Type B pancreatic cell (in vitro differentiated cells): ENCODE measurements at places on chromosomes 13 and 19.

- H3K27ac ChIP-seq: no peak overlapping the region
- no peak for DNase-seq
- no peaks in the 10 kb centered on the region for H3K27me3 ChIP-seq
- peaks cover 3% of the 10 kb centered on the region for H3K4me1 ChIP-seq
- no peak overlapping the region for H3K4me3 ChIP-seq
- H3K36me3 ChIP-seq: no peaks in the 10 kb centered on the region
These were observed 499.4 kb upstream of the ARGLU1 start for GRCh38 chr13:107067381-107067780.

DNA sequence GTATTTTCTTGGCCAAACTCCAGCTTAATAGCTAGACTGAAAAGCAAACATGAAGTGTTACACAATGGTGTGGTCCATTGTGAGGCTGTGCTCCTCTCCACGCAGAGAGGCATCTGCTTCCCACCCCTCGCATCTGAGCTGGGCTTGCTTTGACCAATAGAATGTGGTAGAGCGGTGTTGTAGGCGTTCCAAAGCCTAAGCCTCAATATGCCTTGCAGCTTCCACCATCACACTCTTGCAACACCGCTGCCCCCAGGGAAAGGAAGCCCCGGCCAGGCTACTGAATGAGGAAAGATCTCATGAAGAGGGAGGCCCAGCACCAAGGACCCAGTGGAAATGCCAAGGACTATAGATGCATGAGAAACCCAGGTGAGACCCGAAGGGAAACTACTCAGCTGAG is 9.4 kb downstream of the FLT1 start:
- no peaks in the 10 kb centered on the region for H3K36me3 ChIP-seq
- no peak overlapping the region for H3K27ac ChIP-seq
- H3K4me3 ChIP-seq: no peak overlapping the region

DNA sequence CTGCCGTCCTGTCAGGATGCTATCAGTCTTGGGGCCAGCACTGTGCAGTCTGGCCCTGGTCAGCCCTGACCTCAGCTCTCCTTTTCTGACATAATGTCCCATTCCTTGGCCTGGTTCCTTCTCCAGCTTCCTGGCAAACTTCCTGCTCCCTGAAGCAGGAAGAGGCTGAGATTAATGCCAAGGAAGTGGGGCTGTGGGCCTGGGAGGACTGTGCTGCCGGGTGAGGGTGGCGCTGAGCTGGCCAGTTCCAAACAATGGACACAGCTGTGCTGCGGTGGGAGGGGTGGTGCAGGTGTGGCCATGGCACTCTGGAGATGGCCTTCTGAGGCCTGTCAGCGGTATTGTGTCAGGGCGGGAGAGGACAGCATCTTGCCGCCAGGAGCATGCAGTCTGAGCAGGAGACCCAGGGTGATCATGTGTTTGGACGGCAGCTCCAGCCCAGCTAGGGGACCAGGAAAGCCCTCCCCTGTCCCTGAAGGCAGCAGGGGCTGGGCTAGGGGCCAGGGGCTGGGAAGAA is 30.9 kb downstream of the TUBA3C start:
- no peaks in the 10 kb centered on the region for H3K36me3 ChIP-seq
- H3K4me3 ChIP-seq: no peak overlapping the region
- H3K27me3 ChIP-seq: no peaks in the 10 kb centered on the region
- H3K27ac ChIP-seq: no peak overlapping the region
- no peak for DNase-seq

GRCh38 chr19:34261334-34262109 is 7.2 kb downstream of the GARRE1 start:
- H3K4me3 ChIP-seq: peak overlapping the region; percentile 67
- H3K27me3 ChIP-seq: no peaks in the 10 kb centered on the region
- peaks cover 6% of the 10 kb centered on the region for H3K36me3 ChIP-seq

- H3K4me3 ChIP-seq: peak overlapping the region; percentile 22
- peaks cover 19% of the 10 kb centered on the region for H3K4me1 ChIP-seq
- DNase-seq: no peak
- H3K27ac ChIP-seq: peak overlapping the region; percentile 84
- H3K27me3 ChIP-seq: no peaks in the 10 kb centered on the region
- peaks cover 8% of the 10 kb centered on the region for H3K36me3 ChIP-seq
These were observed 457.6 kb downstream of the KLF12 start for GRCh38 chr13:73676550-73677047.

- no peaks in the 10 kb centered on the region for H3K36me3 ChIP-seq
- no peaks in the 10 kb centered on the region for H3K4me1 ChIP-seq
- no peak overlapping the region for H3K27ac ChIP-seq
- no peak for DNase-seq
- peaks cover 26% of the 10 kb centered on the region for H3K27me3 ChIP-seq
- no peak overlapping the region for H3K4me3 ChIP-seq
These were observed 12.0 kb upstream of the CYP2A13 start for GRCh38 chr19:41076286-41076685.

DNA sequence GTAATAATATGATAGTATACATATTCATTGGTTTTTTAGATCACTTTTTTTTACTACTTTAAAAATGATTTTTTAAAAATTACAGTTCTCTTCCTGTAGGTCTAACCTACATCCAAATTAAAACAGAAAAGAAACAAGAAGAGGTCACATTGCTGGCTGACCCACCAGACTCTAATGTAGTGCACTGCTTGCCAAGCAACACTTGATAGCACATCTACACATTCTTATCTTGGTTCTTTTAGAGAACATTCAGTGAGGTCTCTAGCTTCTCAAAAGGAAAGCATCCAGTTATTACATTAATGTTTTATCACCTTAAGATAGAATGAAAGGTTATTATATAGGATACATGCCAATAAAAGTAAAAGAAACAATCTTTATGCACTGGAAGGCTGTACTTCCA is 35.6 kb downstream of the NDFIP2 start:
- no peak for DNase-seq
- H3K27ac ChIP-seq: no peak overlapping the region
- peaks cover 8% of the 10 kb centered on the region for H3K36me3 ChIP-seq

DNA sequence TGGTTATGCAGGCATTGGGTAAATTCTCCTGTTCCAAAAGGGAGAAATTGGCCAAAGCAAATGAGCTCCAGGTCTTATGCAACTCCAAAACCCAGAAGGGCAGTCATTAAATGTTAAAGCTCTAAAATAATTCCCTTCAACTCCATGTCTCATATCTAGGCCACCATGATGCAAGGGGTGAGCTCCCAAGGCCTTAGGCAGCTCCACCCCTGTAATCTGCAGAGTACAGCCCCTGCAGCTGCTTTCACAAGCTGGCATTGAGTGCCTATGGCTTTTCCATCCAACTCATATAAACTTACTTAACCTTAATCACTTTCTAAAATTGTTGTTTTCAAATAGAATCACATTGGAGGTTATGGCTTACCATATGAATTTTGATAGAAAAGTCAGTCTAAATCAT is 44.7 kb upstream of the ZNF429 start:
- peaks cover 35% of the 10 kb centered on the region for H3K36me3 ChIP-seq
- no peak for DNase-seq
- H3K27me3 ChIP-seq: no peaks in the 10 kb centered on the region
- H3K4me3 ChIP-seq: peak overlapping the region; percentile 24
- peaks cover 12% of the 10 kb centered on the region for H3K4me1 ChIP-seq
- H3K27ac ChIP-seq: peak overlapping the region; percentile 3

GRCh38 chr19:49689133-49690078 is at the start of gene ADM5:
Gene ADM5, plus strand, starts transcription at chr19:49689594. Its CDS starts 244 bp downstream, at chr19:49689838.
- peaks cover 20% of the 10 kb centered on the region for H3K4me1 ChIP-seq
- H3K27ac ChIP-seq: peak within 1 kb of the TSS; percentile 87
- peak; percentile 75 for DNase-seq
- H3K4me3 ChIP-seq: peak within 1 kb of the TSS; percentile 92
- peaks cover 9% of the 10 kb centered on the region for H3K27me3 ChIP-seq

- no peaks in the 10 kb centered on the region for H3K36me3 ChIP-seq
- H3K27ac ChIP-seq: peak overlapping the region; percentile 7
- H3K27me3 ChIP-seq: peaks cover 38% of the 10 kb centered on the region
- DNase-seq: no peak
These were observed 1.8 kb downstream of the NXNL1 start for GRCh38 chr19:17458970-17459369.

DNA sequence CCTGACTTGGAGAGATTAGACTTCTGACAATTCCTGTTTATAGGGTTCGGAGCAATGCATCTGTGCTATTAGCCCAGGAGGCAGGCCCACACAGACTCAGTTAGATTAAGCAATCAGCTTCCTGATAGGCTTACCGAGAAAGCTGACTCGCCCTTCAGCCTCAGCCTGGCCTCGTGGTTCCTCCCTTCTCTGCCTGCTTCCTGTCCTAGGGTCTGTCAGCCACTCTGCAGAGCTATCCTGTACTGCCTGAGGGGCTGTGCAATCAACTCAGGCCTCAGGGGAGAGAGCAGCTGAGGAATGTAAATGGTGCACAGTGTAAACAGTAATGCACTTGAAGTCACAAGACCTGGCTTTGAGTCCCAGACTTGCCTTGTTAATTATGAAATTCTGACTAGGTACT is 30.7 kb downstream of the HTR2A start:
- H3K4me3 ChIP-seq: no peak overlapping the region
- H3K36me3 ChIP-seq: no peaks in the 10 kb centered on the region
- no peak overlapping the region for H3K27ac ChIP-seq
- peaks cover 14% of the 10 kb centered on the region for H3K4me1 ChIP-seq
- H3K27me3 ChIP-seq: peaks cover 3% of the 10 kb centered on the region
- DNase-seq: no peak

- no peak overlapping the region for H3K4me3 ChIP-seq
- peaks cover 7% of the 10 kb centered on the region for H3K4me1 ChIP-seq
- DNase-seq: no peak
These were observed 15.5 kb downstream of the APLP1 start for GRCh38 chr19:35883882-35884281.

DNA sequence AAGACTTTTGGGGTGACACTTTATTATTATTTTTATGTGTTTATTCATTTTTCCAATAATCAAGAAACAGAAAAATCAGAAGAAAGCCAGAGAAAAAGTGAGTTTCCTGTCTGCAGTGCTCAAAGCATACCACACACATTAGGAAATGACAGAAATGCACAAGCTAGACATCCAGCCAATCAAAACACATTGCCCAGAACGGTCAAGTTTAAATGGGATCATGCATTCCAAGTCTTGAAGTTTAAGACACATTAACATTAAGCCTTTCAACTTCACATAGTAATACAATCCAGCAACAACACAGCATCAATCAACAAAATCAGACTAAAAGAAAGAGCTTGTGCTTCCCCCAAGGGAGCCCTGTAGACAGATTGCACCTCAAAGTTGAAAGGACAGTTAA is 28.7 kb upstream of the MEDAG start:
- H3K27me3 ChIP-seq: peaks cover 3% of the 10 kb centered on the region
- no peaks in the 10 kb centered on the region for H3K36me3 ChIP-seq
- DNase-seq: no peak
- H3K4me3 ChIP-seq: no peak overlapping the region
- no peak overlapping the region for H3K27ac ChIP-seq

DNA sequence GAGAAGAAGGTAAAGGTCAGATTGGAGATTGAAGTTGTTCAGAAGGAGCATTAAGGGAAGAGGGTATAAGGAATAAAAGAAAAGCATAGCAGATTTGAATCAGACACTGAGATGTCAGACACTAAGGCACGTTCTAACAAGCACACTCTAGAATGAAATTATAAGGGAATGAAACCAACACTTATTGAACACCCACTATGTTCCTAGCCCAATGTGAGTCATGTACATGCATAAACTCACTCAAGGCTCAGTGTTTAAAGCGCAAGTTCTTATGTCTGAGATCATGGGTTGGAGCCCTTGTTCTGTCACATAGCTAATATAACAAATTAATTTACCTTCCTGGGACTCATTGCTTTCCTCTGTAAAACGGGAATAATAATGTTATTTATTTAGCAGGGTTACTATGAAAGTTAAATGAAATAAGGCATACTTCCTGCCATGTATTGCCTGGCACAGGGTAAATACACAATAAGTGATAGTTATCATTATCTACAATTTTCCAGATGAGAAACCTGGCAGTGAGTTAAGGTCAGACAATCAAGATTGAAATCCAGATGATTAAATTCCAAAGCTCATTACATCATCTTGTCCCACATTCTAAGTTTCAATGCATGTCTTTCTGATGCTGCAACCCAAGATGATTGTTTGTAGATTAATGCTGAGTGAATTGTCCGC is 68.3 kb upstream of the DACH1 start:
- no peak overlapping the region for H3K27ac ChIP-seq
- peaks cover 2% of the 10 kb centered on the region for H3K27me3 ChIP-seq
- no peak overlapping the region for H3K4me3 ChIP-seq
- DNase-seq: no peak

DNA sequence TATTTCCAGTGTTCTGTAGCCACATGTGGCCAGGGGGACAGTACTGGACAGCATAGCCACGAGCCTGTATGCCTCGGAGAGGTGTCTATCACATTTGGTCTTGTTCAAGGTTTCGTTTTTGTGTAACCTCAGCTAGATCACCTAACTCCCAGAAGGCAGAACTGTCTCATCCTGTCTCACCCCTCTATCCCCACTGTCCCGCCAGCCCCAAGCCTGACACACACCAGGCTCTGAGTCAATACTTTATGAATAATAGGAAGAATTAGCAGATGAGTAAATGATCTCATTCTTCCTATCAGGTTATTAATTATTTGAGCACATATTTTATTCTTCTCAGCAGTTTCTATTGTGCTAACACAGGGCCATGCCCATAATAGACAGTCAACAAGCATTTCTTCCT is 132.2 kb downstream of the NUFIP1 start:
- peaks cover 22% of the 10 kb centered on the region for H3K4me1 ChIP-seq
- DNase-seq: no peak

- H3K27ac ChIP-seq: no peak overlapping the region
- no peak for DNase-seq
- no peaks in the 10 kb centered on the region for H3K27me3 ChIP-seq
- H3K4me3 ChIP-seq: no peak overlapping the region
- H3K4me1 ChIP-seq: peaks cover 5% of the 10 kb centered on the region
- H3K36me3 ChIP-seq: no peaks in the 10 kb centered on the region
These were observed 484.5 kb downstream of the LIG4 start for GRCh38 chr13:107730813-107731212.

DNA sequence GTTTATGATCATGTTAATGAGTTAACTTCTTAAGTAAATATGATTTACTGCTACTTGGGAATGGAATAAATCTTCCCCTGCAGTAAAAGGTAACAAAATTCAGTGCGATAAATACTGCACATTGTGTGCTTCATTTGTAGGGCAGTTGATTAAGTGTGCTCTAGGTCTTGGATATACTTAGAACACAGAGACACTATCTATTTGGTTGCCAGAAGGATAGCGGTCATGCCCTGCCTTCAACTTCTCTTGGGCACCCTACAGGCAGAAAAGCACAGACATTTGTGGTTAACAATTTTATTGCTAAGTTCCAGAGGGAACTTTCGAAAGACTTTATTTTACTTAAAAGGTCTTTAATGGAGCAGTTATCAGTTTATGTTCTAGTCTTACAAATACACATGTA is 605.8 kb downstream of the PCDH9 start:
- no peak overlapping the region for H3K4me3 ChIP-seq
- H3K36me3 ChIP-seq: peaks cover 3% of the 10 kb centered on the region
- DNase-seq: no peak
- H3K27ac ChIP-seq: no peak overlapping the region

DNA sequence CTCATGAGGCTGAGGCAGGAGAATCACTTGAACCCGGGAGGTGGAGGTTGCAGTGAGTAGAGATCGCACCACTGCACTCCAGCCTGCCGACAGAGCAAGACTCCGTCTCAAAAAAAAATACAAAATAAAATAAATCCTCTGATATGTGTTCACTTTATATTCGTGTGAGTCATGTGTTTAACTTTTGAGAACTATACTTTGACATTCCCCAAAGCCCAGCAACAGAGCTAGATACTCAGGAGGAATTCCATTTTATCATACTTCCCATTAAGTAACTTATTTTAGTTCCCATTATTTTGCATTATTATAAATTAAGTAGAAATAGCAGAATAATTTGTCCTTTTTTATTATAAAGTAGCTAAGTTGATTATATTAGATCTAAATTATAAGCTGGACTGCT is 3.3 kb upstream of the CHAMP1 start:
- H3K4me3 ChIP-seq: no peak overlapping the region
- no peak for DNase-seq
- no peaks in the 10 kb centered on the region for H3K27me3 ChIP-seq
- peaks cover 12% of the 10 kb centered on the region for H3K4me1 ChIP-seq
- no peak overlapping the region for H3K27ac ChIP-seq
- peaks cover 7% of the 10 kb centered on the region for H3K36me3 ChIP-seq
